ENCODE measurements at places on chromosomes 7 and 10. TPM values are rescaled to one million over a fixed set of nuclear protein-coding genes. Genes with fewer than 3 reads are reported as not detected.

CLDN4 gene
- not detected for total RNA-seq

ELN gene
- 46.5 TPM for total RNA-seq

SLC26A4 gene
- total RNA-seq = 0.42 TPM

SFTPD gene
- 1.5 TPM for total RNA-seq

PHYHIPL gene
- total RNA-seq = not detected

CYP17A1 gene
- total RNA-seq = not detected

PLPP4 gene
- not detected for total RNA-seq

STAG3 gene
- total RNA-seq = 5.9 TPM

DNA sequence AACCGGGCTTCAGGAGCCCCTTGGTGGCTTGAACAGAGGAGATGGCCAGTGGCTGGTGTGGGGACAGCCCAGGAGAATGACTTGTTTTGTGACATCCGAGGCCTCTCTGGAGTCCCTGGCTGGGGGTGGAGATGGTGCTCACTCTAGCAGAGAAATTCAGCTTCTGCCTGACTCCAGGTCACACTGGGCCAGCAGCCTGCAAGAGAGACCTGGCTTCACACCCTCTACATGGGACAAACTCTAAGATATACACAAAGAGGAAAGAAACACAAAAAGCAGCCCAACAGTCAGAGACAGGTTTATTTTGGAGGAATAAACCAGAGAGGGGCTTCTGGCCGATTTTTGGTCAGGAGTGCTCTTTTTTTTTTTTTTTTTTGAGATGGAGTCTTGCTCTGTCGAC lies 132.8 kb downstream of the ELFN1 start:
- no peak overlapping the region for H3K4me3 ChIP-seq
- H3K27ac ChIP-seq = no peak overlapping the region
- no peaks in the 10 kb centered on the region for H3K4me1 ChIP-seq
- no peaks in the 10 kb centered on the region for H3K36me3 ChIP-seq

- no peak for DNase-seq
- H3K27ac ChIP-seq = no peak overlapping the region
- no peaks in the 10 kb centered on the region for H3K36me3 ChIP-seq
Measured at GRCh38 chr7:74266191-74266963, 12.2 kb upstream of the RFC2 start.

DNA sequence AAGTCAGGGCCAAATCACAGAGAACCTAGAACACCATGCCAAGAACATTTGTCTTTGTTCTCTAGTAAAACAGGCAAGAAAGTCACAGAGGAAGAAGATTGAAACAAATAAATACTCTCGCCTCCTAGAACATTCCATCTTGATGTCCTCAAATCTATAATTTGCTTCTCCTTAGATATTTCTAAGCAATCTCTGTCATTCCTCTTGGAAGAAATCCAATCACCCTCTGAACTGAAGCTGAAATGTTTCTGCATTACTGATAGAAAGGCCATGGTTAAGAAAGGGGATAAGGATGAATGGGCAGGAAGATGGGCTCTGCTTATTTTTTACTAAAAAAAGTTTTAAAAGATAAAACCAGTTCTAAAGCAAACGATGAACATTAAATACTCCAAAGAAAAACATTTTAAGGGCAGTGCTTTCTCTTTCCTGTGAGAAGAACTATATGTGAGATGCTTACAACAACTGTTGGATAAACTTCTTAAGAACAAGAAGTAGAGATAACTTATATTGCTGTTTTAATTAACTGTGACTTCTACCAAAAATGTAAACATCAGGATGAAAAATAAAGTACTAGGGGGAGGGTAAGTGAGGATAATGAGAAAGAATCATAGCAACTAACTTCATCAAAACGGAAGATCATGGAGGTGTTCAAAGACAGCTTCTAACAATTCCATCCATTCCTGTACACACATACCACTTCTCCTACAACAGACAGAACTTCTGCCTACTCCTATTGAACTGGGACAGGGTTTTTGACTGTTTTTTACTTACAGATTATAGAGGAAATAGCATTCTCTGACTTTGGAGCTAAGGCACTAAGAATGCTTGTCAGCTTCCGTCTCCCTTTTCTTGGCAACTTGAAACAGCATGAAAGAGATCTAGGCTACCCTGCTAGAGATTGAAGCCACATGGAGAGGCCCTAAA lies 153.0 kb upstream of the LRRTM3 start:
- no peak for DNase-seq
- no peaks in the 10 kb centered on the region for H3K4me1 ChIP-seq
- H3K36me3 ChIP-seq = no peaks in the 10 kb centered on the region
- H3K27ac ChIP-seq = no peak overlapping the region
- no peaks in the 10 kb centered on the region for H3K27me3 ChIP-seq

DNA sequence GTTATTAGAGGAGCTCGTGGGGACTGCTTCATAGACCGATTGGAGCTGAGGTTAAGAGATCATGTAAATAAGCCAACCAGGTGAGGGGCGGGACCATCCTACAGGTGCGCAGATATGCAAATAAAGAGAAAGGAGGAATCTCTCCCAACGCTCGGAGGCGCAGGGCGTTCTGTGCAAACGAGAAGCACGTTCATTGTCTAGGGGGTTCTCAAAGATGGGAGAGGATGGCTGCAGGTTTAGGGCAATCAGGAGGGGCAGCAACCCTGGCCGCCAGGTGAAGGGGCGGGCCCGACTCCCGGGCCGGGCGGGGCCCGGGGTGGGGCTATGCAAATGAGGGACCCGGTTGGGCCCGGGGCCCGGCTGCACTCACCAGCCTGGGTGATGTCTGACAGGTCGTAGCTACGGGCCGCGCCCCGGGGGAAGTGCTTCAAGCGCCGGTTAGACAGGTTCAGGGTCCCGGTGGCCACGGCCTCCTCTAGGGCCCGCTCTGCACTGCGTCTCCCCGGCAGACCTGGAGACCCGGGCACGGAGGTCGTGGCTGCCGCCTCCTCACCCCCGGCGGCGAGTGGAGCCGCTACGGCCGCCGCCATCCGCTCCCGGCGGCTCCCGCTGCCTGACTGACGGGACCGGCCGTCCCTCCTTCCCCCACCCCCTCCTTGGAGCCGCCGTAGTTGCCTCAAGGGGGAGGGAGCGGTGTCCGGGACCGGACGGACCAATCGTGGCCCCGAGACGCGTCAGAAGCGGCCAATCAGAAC lies at the start of gene LRCH4:
TSS of gene LRCH4 (minus strand) at position 619 of the 755 bp plus-strand sequence. CDS start at position 590, 29 bp downstream.
- H3K27me3 ChIP-seq = no peaks in the 10 kb centered on the region
- peak within 1 kb of the TSS; percentile 93 for H3K4me3 ChIP-seq
- H3K4me1 ChIP-seq = peaks cover 29% of the 10 kb centered on the region
- peaks cover 25% of the 10 kb centered on the region for H3K36me3 ChIP-seq
- DNase-seq = no peak

GRCh38 chr10:88507404-88507803 lies 75.7 kb downstream of the RNLS start:
- no peak overlapping the region for H3K4me3 ChIP-seq
- H3K27me3 ChIP-seq = no peaks in the 10 kb centered on the region
- no peaks in the 10 kb centered on the region for H3K36me3 ChIP-seq
- DNase-seq = no peak
- H3K4me1 ChIP-seq = no peaks in the 10 kb centered on the region

- H3K36me3 ChIP-seq = no peaks in the 10 kb centered on the region
- H3K27ac ChIP-seq = no peak overlapping the region
- H3K27me3 ChIP-seq = no peaks in the 10 kb centered on the region
- DNase-seq = no peak
- H3K4me3 ChIP-seq = no peak overlapping the region
- no peaks in the 10 kb centered on the region for H3K4me1 ChIP-seq
Measured at GRCh38 chr10:4688601-4689000, 137.4 kb upstream of the AKR1E2 start.

GRCh38 chr7:90666186-90666585 lies 70.1 kb downstream of the CDK14 start:
- H3K4me1 ChIP-seq = no peaks in the 10 kb centered on the region
- no peaks in the 10 kb centered on the region for H3K36me3 ChIP-seq
- H3K4me3 ChIP-seq = no peak overlapping the region
- no peaks in the 10 kb centered on the region for H3K27me3 ChIP-seq
- H3K27ac ChIP-seq = no peak overlapping the region

GRCh38 chr10:132749371-132749795 lies 36.6 kb downstream of the NKX6-2 start:
- no peak overlapping the region for H3K27ac ChIP-seq
- no peaks in the 10 kb centered on the region for H3K27me3 ChIP-seq
- no peak overlapping the region for H3K4me3 ChIP-seq
- no peaks in the 10 kb centered on the region for H3K36me3 ChIP-seq

Data from tibial nerve (tissue), 4 donors.